ENCODE measurements at places on chromosomes 5 and 9. TPM values are rescaled to one million over a fixed set of nuclear protein-coding genes. Genes with fewer than 3 reads are reported as not detected.

Gene CEP78
- total RNA-seq: 37.7 TPM

Gene OTP
- total RNA-seq: not detected

Gene IL3
- total RNA-seq: 0.98 TPM

GRCh38 chr5:116090302-116090701, 5.5 kb downstream of the COMMD10 start:
- DNase-seq: no peak
- H3K4me1 ChIP-seq: peaks cover 27% of the 10 kb centered on the region
- no peak overlapping the region for H3K27ac ChIP-seq
- no peak overlapping the region for H3K4me3 ChIP-seq

DNA sequence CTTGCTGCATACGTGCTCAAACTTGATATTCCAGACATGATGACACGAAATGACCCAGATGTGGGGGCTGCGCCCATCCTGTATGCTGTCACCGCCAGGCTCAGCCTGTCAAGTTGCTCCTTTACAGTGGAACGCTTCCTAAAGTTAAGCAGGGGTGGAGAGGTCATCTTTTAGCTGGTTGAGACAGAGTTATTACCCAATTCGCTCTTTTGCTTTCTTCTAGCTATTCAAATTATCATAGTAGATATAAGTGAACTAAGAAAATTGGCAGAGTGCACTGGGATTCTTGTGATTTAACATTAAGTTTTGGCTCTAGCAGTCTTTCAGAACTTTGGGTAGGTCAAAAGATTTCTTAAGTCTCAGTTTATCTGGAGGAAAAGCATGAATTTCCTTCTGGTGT, 69.8 kb upstream of the BASP1 start:
- no peaks in the 10 kb centered on the region for H3K27me3 ChIP-seq
- no peaks in the 10 kb centered on the region for H3K36me3 ChIP-seq
- H3K4me3 ChIP-seq: no peak overlapping the region
- H3K4me1 ChIP-seq: no peaks in the 10 kb centered on the region
- no peak for DNase-seq

GRCh38 chr5:181246276-181247049, 2.8 kb upstream of the RACK1 start:
- peak; percentile 83 for DNase-seq
- H3K4me1 ChIP-seq: peaks cover 52% of the 10 kb centered on the region
- H3K27ac ChIP-seq: peak overlapping the region; percentile 99

DNA sequence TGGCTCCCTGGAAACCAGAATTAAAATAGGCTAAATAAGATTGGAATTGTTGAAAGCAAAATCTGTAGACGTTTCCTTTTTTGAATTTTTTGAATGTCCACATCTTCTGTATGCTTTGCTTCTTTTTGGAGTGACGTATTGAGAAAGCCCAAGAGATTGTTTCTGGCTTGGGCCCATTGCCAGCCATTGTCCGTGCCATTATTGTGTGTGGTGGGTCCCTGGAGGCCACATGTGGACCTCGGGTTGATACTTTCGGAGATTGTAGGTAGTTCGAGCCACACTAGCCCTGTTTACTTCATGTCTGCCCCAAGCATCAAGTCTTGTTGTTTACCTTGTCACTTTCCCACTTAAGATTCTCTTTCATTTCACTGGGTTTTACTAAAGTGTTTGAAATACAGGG, 106.0 kb downstream of the PALM2AKAP2 start:
- DNase-seq: no peak
- peaks cover 14% of the 10 kb centered on the region for H3K4me1 ChIP-seq
- no peaks in the 10 kb centered on the region for H3K36me3 ChIP-seq
- H3K4me3 ChIP-seq: no peak overlapping the region

DNA sequence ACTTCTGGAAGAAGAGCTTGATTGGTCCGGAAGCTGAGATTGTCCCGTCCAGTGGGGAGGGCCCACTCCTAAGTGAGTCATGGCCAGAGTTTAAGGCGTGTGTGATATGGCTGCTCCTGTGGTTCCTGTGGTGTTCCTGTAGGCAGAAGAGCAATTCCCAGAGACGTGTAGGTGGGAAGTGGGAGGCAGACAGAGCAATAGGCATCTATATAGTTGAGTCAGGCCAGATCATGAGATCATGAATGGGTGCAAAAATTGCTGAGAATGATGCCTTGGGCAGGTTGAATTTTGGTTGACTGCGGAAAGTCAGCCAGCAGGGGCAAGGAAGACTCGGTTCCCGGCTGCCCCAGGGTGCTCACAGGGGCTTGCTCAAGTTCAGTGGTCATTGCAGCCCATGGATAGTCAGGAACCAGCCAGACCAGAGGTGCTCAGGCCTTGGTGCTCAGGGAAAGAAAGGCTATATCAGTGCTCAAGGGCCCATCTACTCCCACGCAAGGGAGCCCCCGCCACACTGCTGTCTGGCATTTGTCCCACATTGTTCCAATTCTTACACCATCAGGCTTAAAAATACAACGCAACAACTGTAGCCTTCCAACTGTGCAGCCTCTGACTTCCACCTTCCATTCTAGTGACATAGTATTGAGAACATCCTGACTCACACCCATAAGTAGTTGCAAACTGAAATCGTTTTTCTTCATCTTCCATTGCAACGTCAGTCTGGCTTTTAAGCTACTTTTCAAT, 21.0 kb upstream of the GSN start:
- no peak overlapping the region for H3K27ac ChIP-seq
- H3K27me3 ChIP-seq: no peaks in the 10 kb centered on the region
- H3K4me1 ChIP-seq: no peaks in the 10 kb centered on the region
- H3K36me3 ChIP-seq: no peaks in the 10 kb centered on the region

- DNase-seq: peak; percentile 57
- no peak overlapping the region for H3K27ac ChIP-seq
- peaks cover 11% of the 10 kb centered on the region for H3K27me3 ChIP-seq
- peaks cover 1% of the 10 kb centered on the region for H3K36me3 ChIP-seq
- no peak overlapping the region for H3K4me3 ChIP-seq
These were observed 34.3 kb upstream of the MACIR start for GRCh38 chr5:103224118-103224893.

DNA sequence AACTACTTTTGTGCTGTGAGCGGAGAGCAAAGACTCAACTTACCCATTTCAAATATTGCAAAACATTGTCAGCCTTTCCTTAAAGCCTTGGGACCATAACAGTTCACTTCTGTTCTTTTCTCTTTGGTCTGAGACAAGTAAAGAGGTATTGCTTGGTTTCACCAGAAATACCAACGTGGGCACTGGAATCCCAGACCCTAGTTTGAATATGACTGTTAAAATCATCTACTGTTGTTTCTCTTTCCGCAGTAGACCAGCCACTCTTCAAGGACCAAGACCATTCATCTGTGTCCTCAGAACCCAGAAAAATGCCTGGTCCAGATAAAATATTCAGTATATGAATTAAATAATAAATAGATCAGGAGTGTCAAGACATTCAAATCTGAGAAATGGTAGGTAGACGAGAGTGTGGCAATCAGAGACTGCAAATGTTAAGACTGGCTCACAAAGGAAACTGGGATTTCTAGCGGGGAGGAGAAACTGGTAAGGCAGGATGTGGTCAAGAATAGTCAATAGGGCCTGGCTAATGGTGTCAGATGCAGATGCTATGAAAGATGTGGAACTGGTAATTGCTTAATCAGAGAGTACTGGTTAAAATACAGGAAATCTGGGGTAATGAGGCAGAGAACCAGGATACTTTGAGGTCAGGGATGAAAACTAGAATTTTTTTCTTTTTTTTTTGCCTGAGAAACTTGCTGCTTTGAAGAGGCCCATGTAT, 82.1 kb upstream of the IL33 start:
- H3K36me3 ChIP-seq: no peaks in the 10 kb centered on the region
- H3K4me3 ChIP-seq: no peak overlapping the region
- H3K27me3 ChIP-seq: peaks cover 9% of the 10 kb centered on the region
- peaks cover 4% of the 10 kb centered on the region for H3K4me1 ChIP-seq
- H3K27ac ChIP-seq: no peak overlapping the region
- DNase-seq: peak; percentile 5

GRCh38 chr5:77087484-77088261, 588 bp upstream of the ZBED3 start:
- H3K27me3 ChIP-seq: no peaks in the 10 kb centered on the region
- peak overlapping the region; percentile 82 for H3K27ac ChIP-seq
- peaks cover 14% of the 10 kb centered on the region for H3K36me3 ChIP-seq
- H3K4me3 ChIP-seq: peak overlapping the region; percentile 85
- H3K4me1 ChIP-seq: peaks cover 20% of the 10 kb centered on the region
- no peak for DNase-seq

DNA sequence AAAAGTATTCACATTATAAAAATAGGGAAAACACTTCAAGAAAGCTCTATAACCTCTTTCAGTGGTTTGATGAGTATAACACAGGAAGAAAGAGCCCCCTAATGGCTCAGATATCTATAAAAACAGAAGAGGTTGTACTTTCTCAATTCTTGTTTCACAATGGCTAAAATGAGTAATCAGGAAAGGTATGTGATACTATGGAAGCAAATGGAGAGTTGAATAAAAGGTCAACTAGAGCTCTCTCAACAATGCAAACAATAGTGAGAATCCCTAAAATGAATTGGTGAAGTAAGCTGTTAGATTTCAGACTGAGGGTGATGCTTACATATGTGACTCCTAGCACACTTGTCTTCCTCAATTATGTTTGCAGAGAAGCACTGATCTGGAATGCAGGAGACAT, 584.6 kb upstream of the CDH18 start:
- no peak overlapping the region for H3K4me3 ChIP-seq
- H3K4me1 ChIP-seq: no peaks in the 10 kb centered on the region
- no peaks in the 10 kb centered on the region for H3K27me3 ChIP-seq
- no peaks in the 10 kb centered on the region for H3K36me3 ChIP-seq
- DNase-seq: no peak
- no peak overlapping the region for H3K27ac ChIP-seq

DNA sequence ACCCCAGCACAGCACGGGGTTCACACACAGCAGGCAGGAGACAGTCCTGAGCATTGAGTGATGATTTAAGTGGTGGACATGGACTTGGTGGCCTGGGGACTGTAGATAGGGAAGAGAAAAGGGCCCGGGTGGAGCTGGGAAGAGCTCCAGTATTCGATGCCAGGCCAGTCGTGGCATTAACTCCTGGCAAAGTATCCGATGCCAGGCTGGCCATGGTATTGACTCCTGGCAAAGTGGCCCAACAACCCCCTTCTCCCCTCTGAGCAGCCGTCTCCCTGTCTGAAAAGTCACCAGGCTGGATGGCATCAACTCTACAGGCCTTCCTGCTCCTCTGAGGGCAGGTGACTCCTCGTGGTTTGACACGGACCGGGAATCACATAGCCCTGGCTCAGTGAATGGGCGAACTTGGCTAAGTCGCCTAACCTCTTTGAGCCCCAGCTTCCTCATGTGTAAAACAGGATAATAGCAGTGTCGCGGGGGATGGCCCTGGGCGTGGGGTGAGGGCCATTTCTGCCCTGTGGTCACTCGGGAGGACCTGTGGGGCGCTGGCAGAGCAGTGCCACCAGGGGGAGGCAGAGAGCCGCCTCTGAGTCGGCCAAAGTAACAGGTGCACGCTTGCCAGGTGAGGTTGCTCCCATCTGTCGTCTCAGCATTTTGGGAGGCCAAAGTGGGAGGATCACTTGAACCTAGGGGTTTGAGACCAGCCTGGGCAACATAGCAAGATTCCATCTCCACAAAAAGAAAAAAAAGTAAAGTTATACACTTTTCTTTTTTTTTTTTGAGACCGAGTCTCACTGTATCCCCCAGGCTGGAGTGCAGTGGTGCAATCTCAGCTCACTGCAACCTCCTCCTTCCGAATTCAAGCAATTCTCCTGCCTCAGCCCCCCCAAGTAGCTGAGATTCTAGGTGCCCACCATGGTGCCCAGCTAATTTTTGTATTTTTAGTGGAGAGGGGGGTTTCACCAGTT, 5.7 kb upstream of the SEC16A start:
- H3K4me3 ChIP-seq: no peak overlapping the region
- peak; percentile 80 for DNase-seq
- H3K36me3 ChIP-seq: no peaks in the 10 kb centered on the region
- peaks cover 4% of the 10 kb centered on the region for H3K4me1 ChIP-seq

DNA sequence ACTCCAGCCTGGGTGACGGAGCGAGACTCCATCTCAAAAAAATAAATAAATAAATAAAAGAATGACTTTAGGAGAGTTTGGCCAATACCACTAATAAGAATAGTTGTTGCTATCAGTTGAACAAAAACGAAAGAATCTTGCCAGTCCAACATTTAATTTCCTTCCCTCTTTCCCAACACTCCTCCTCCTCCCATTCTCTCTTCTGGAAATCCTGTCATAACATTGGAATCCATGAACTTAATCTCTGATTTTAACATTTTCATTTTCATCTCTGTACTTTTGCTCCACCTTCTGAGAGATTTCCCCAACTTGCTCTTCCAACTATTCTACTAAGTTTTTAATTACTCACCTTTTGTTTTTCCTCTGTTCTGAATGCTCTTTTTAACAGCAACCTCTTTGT, 42.8 kb upstream of the CDK20 start:
- no peak for DNase-seq
- no peaks in the 10 kb centered on the region for H3K4me1 ChIP-seq
- H3K27me3 ChIP-seq: no peaks in the 10 kb centered on the region
- H3K27ac ChIP-seq: no peak overlapping the region

- peaks cover 6% of the 10 kb centered on the region for H3K4me1 ChIP-seq
- no peak overlapping the region for H3K4me3 ChIP-seq
- DNase-seq: peak; percentile 84
- no peaks in the 10 kb centered on the region for H3K27me3 ChIP-seq
- H3K27ac ChIP-seq: no peak overlapping the region
These were observed 80.9 kb downstream of the GOLPH3 start for GRCh38 chr5:32092938-32093812.

DNA sequence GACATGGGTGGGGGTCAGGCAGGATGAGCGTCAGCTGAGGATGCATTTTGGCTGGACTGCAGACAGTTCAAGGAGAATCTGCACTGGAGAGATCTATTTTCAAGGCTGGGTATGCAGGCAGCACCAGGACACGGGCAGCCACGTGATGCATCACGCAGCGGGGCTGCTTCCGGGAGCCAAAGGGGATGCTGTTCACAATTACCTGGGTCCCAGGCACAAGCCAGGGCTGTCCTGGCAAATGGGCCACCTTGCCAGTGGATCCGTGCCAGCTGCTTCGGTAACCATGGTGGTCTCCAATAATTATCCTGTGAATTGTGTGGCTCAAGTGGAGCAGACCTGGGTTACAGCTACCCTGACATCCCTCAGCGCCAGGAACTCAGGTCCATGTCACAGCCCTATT, 17.5 kb downstream of the DBH start:
- no peak for DNase-seq
- H3K4me3 ChIP-seq: no peak overlapping the region
- H3K36me3 ChIP-seq: no peaks in the 10 kb centered on the region
- no peak overlapping the region for H3K27ac ChIP-seq

DNA sequence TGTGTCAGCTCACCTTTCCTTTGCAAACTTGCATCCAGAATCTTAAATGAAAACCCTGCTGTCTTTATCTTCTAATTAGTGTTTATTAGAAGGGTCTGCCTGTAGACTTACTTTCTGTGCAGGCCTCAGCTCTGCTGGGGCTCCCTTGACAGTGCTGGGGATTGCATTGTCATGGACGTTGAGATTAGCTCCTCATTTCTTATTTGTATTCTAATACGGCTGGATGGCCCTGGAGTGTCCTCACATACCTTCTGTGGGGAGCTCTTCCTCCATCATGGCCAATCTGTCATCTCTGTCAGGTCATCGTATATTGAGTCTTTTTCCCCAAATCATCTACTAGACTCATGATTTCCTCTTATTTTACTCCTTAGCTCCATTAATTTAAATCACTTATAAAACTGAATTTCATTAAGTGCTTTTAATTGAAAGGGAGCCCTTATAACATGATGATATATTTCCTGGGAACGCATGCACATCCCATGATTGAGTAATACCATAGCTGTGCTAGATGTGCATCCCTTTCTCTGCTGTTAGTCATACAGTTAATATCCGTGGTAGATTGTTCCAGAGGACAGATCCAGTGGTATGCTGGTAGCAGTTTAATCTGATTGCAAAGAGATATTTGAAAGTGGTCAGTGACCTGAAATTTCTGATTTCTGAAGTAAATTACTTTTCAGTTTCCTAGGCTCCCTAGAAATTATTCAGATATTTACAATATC, 61.6 kb downstream of the ICE1 start:
- DNase-seq: no peak
- no peaks in the 10 kb centered on the region for H3K27me3 ChIP-seq
- peaks cover 23% of the 10 kb centered on the region for H3K4me1 ChIP-seq
- H3K4me3 ChIP-seq: no peak overlapping the region

All from activated CD8-positive, alpha-beta T cell treated with anti-CD3 and anti-CD28 coated beads for 36 hours (primary cell).